Stimulated activated naive CD8-positive, alpha-beta T cell treated with anti-CD3 and anti-CD28 coated beads, Interleukin-15, Interleukin-2, amounts not matched to agents 100 U/mL and 50 U/mL, for 24 hours (primary cell): ENCODE measurements at places on chromosomes 11 and 22.

GRCh38 chr11:94454301-94454700 lies 39.3 kb downstream of the MRE11 start:
- no peak for DNase-seq

DNA sequence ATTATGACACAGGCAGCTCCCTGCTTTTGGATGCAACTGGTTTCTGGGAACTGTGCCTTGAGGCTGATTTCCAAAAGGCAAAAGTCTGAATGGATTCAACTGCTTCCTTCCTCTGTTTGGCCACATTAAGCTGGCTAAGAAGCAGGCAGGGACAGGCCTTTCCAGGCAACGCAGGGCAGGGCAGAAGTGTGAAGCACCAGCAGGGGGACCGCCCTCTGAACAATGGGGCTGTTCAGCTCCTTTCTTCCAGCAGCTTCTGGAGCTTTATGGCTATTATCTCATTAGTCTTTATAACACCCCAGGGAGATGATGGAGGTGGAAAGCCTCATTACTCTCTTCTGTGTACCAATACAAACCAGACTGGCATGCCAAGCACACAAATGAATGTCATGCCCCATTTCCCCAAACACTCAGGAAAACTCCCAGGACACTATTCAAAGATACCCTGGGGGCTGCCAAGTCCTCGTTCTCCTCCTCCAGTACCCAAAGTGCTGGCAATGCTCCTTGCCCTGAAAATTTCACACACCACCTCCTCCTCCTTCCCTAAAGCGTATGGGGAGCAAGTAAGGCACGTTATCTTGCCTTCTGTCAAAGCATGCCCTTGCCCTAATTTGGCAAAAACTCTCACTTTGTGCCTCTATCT lies 21.3 kb downstream of the MORC2 start:
- DNase-seq: no peak

DNA sequence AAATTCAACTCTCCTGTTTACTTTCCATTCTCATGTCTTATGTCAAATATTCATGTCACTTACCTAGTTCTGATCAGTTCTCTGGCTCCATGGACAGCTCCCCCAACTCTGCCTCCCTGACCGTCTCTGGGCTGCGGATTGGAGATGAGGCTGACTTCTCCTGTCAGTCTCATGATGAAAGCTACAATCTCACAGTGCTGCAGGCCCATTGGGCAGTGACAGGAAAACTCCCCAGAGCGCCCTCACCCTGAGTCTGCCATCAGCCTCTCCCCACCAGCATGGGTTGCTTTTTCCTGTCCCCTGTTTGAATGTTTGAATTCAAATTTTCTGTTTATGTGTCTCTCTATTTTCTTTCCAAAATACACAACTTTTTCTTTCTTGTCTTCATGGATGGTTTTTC lies 63.8 kb upstream of the TOP3B start:
- no peak for DNase-seq

DNA sequence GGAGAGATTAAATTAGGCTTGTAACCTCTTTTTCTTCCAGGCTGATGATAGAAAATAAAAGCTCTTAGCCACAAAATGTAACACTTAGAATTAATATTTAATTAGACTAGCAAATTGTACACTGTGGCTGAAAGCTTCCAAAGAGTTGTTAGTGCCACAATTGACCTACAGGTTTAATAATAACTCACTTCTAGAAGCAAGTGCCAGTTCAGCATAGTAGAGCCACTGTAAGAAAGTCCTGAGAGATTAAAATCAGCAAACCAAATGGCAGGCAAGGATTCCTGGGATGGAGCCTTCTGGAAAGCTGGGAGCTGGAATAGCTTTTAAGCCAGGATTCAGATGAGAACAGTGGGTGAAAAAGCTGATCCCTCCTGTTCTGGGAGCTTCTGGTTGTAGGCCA lies 131.0 kb downstream of the ELP4 start:
- DNase-seq: no peak

DNA sequence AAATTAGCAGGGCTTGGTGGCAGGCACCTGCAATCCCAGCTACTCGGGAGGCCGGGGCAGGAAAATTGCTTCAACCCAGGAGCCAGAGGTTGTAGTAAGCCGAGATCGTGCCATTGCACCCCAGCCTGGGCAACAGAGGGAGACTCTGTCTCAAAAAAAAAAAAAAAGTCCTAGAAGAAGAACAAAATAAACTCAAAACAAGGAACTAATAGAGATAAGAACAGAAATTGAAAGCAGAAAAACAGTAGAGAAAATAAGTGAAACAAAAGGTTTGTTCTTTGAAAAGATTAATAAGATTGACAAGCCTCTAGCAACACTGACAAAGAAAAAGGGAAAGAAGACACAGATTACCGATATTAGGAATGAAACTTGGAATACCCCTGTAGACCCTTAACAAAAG lies 45.1 kb upstream of the CBX7 start:
- no peak for DNase-seq

DNA sequence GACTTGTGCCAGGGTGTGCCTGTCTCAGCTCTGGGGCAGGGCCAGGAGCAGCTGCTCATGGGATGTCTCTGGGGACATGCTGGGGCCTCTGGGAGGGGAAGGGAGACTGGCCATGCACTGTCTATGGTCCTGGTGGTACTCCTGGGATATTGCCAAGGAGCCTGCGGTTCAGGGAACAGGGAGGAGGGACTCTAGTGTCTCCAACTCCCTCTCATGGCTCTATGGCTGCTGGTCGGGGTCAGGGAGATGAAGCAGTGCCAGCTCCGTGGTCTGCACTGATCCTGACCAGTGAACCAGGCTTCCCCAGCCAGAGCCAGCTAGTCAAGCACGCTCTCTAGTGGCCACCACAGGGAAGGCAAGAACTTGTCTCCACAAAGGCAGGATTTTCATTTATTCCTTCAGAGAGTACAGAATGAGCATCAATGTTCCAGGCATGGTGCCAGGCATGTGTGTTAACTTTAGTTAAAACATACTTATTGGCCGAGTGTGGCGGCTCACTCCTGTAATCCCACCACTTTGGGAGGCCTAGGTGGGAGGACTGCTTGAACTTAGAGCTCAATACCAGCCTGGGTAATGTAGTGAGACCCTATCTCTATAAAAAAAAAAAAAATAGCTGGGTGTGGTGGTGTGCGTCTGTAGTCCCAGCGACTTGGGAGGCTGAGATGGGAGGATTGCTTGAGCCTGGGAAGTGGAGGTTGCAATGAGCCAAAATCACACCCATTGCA lies 2.5 kb upstream of the BEST1 start:
- peak; percentile 72 for DNase-seq
